ENCODE measurements at places on chromosomes 6 and 20.

- DNase-seq, result no peak
Observed at GRCh38 chr6:2101213-2101612, 144.2 kb downstream of the GMDS start.

DNA sequence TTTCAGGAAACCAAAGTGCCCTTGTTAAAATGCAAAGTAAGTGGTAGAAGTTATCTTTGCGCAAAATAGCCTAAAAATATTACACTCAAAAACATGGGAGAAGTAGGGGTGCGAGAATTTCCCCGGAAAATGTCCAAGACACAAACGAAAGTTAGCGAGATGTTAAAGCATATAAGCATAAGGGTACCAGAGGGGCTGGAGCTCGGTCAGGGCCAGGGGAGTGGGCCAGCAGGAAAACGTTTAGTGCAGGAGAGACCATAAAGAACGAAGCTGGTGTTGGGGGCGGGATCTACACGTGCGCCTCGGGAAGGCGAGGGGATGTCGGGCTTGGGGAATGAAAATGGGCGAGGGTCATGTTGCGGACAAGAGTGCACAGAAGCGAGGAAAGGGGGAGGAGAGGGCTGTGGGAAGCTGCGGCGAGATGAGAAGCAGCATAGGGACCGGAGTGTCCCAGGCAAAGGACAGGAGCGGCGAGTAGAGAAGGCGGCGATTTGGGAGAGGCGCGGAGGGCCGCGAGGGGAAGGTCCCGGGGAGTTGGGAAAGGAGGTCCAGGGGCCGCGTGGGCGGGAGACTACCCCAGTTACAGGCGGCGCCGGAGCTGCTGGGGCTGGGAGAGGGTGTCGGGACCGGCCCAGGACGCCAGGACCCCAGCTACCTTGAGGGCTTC, 600 bp downstream of the XPO5 start:
- no peak for DNase-seq

- DNase-seq, result no peak
Observed at GRCh38 chr6:124438546-124439065, 523.6 kb upstream of the RNF217 start.

DNA sequence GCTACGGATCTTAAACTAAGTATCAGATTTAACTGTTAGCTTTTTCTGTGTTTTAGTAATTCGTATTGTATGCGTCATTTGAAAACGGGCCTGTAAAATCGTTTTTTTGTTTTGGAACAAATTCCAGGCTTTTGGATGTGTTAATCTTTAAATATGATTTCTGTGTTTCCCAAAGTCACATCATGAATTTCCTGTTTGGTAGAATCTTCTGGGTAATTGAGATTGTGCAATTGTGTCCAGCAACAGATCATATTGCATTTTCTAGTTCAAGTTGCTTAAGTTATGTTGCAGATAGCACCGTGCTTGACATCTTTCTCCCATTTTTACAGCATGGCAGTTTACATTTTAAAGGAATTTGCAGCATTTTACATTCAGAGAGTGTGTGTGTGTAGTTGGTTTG, 1.9 kb downstream of the MAPK14 start:
- DNase-seq, result no peak

- DNase-seq, result no peak
Observed at GRCh38 chr20:51473771-51474170, 68.7 kb downstream of the NFATC2 start.

- no peak for DNase-seq
Observed at GRCh38 chr20:51193066-51193772, 170.3 kb upstream of the KCNG1 start.

- DNase-seq, result no peak
Observed at GRCh38 chr6:108837236-108837971, 10.8 kb upstream of the ARMC2 start.

DNA sequence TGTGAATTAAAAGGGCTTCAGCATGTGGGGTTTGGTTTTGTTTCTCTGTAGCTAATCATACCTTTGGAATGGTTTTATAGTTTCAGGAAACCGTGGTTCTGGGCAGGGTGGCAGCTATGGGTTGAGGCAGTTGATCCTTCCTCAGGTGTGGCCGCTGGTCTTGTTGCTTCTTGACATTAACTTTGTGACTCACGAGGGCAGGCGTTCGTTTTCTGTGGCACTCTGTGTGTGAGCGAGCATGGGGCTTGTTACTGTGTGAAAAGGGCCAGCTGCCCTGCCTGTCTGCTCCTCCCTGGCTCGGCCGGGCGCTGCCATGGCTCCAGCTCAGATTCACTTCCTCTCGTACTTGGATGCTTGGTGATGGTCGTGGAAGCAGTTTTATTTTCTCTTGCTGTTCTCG, 16.2 kb downstream of the DNAJC5 start:
- DNase-seq, result no peak

GRCh38 chr6:4775494-4776130, 592 bp upstream of the CDYL start:
- DNase-seq, result no peak

GRCh38 chr6:17268114-17268513, 13.0 kb upstream of the RBM24 start:
- no peak for DNase-seq

DNA sequence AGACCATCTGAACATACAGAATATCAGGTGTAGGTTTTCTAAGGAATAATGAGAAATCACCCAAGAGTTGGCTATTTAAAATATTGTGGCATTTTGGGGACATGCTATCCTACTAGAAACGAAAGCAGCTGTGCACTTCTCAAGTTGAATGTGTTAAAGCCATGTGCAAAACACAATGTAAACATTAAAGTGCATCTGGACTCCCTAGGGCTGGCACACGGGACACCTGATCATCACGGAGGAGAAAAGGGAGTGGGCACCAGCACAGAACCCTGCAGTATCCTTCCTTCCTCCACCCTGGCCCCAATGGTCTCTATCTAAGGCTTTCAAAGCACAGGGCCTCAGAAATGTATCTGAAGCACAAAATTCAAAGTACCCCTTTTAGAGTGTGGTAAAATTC, 94.3 kb downstream of the INSM1 start:
- no peak for DNase-seq

- DNase-seq, result no peak
Observed at GRCh38 chr20:37288091-37288490, 1.4 kb upstream of the MANBAL start.

DNA sequence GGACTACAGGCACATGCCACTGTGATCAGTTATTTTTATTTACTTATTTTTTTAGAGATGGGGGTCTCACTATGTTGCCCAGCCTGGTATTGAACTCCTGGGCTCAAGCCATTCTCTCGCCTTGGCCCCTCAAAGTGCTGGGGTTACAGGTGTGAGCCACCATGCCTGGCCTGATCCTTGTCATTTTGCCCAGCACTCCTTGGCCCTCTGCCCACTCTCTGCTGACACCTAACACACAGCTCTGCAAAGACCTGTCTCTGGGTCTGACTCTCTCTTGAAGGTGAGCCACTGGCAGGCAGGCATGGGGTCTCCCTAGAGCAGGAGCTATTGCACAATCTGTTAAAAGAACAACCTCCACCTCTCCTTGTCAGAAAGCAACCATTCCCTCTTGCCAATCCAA, 155.6 kb downstream of the ZFP64 start:
- no peak for DNase-seq

DNA sequence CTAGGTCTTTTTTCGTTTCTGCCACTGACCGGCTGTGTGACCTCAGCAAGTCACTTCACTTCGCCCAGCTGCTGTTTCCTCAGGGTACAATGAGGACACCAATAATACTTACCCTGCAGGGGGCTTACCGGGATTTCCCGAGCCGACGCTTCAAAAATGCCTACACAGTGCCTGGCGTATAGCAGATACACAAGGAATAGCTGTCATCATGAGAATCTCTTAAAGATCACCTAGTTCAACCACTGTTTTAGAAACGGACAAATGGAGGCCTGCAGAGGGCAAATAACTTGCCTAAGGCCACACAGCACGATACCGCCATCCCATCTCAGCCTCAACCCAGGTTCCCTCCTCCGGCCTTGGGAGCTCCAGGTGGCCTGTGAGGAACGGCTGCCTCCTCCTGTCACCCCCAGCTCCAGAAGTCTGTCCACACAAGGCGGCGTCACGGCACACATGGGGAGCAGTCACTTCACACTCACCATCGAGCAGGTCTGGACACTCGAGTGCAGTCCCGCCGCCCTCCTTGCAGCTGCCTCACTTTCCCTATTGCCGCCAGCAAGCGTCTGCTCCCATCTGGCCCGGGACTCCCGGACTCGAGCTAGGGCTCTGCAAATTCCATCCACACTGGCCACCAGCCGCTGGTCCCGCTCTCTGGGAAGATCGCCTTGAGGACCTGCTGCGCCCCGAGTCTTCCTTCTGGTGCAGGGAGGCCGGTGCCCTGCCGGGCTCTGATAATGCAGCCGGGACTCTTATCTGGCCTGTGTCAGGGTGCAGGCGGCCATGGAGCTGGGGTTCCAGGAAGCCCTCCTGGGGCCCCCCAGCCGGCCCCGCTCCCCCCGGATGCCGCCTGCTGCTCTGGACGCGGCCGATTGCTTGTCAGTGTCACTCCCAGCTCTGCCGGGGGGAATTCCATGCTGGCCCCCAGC, at the start of gene RIPOR3:
TSS of gene RIPOR3 (minus strand) at position 893 of the 923 bp plus-strand sequence. CDS start at position 479, 414 bp downstream.
- no peak for DNase-seq

DNA sequence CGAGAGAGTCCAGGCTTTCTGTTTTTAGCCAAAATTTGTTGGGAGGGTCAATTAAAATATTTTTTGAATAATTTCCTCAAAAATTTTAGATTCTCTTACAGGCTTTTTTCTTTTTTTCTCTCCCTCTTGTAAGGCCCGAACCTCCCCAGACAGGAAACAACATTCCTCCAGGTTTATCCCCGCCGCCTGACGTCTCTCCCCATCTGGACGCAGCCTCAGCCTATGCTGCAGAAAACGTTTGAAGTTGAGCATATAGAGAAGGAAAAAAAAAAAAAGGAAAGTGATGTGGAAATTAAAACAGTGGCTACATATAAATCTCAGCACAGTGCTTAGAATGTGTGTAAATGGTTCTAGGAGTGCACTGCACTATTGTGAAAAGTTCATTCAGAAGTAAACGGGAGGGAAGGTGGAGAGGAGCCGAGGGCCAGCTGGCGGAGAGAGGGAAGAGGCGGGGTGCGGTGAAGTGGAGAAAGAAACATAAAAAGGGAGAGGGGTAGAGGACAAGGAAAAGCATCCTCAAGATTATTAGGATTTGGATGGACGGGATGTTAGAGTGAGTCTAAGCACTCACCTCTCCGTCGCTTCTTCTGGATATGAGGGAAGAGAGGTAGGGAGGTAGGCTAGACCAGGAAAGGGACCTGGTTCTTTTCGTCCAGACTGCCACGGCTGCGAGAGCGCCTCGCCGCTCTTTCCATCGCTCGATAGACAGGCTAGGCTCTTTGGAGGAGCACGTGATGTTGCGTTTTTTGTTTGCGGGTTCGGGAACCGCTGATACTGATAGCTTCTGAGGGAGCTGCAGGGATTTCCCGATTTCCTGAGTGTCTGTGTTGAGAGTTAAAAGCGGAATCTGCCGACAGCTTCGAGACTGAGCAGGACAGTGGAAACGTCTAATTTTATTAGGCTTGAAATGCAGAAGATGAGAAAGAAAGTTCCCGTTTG, 98.7 kb downstream of the TRIM27 start:
- no peak for DNase-seq

GRCh38 chr6:119961450-119961849, 611.9 kb upstream of the MAN1A1 start:
- no peak for DNase-seq

- no peak for DNase-seq
Observed at GRCh38 chr6:62980724-62981123, 230.5 kb upstream of the FKBP1C start.

GRCh38 chr6:57257911-57258541, 35.9 kb upstream of the RAB23 start:
- no peak for DNase-seq

DNA sequence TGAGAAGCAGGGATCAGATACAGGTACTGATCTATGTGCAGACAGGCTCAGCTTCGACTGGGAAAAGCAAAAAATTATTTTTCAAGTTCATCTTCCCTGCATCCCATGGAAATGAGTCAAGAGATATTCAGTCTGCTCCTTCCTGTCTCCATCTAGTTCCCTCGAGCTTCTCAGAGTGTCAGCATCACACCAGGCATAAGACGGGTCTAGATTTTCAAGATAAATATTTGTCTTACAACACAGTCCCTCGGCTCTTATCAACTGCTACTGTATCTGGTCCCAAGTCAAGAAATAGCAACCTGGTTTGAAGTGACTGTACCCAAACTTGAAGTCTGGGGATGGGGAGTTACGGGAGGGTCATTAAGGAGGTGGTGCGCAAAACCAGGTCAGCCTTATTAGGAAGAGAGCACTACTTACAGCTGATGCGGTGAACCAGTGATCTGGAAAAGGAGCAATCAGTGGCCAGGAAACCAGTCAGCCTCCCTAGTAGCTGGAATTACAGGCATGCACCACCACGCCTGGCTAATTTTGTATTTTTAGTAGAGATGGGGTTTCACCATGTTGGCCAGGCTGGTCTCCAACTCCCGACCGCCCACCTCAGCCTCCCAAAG, 29.7 kb downstream of the ZMYND8 start:
- DNase-seq, result no peak

DNA sequence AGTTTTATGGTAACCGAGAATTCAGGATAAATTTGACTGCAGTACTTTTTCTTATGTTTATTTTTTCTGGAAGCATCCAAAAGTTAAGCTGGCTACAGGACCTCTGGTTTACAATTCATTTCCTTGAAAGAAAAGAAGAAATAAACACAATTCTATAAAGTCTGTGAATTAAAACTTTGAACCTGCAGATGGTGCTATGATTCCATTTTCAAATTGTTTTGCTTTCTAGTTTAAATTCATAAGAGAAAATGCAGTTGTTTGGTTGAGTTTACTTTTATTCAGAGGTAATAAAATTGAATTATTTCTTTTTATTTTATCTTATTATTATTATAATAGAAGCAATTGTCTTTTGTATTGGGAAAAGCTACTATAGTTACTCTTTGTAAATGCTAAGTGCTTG, 1.8 kb upstream of the VIP start:
- no peak for DNase-seq

GRCh38 chr6:81865712-81866111, 113.2 kb upstream of the TENT5A start:
- DNase-seq, result no peak
